HuH-7.5 (cell line): ENCODE measurements at places on chromosomes 1 and 21.
A peak's percentile ranks its signal among the peaks of the same experiment; 100 is the strongest.

DNA sequence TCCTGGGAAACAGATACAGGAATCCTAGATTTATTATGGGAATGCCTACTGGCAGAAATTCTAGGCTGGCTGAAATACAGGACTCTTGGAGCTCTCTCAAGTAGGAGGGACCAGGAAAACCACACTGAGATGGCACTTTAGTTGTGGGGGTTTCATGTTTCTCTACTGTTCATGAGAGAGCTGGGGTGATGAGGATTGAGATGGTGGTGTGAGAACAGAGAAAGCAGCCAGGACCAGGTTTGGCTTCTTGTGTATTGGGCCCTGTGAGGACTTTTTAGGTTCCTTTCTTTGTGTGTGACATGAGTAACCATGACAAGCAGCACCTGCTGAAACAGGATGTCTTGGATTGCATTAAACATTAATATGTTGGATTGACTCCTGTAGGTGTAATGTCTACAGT lies 4.9 kb downstream of the ARID1A start:
- no peak for DNase-seq

DNA sequence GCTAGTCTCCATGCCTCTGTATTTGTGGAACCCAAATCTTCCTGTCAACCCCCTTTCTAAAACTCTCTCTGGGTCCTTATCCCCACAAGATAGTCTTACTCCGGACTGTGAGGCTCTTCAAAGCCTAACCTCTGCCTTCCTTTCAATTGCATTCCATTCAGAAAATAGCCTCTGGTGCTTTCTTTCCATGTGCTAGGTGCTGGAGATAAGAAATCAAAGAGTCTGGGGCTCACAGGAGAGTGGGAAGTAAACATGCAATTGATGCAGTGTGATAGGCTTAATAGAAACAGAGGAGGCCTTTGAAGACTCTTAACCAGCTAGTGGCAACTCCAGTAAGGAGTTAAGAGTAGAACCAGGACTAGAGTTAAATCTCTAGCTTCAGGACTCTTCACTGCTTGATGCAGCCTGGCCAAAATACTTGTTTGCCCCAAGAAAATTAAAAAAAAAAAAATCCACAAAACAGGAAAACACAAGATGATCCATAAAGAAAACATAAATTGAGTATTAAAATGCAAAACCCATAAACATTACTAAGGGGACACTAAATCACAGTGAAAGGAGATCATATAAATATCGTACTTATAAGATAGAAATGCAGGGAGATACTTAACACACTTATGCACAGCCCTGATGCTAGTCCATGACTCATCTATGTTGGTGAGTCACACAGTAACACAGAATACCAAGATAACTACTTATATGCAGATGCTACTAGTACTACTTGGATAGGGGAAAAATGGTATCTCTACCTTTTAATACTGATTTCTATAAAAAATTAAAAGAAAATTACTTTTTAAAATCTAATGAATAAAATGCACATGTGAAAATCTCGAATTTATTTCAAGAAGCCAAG lies 341.5 kb downstream of the KCNH1 start:
- no peak for DNase-seq

- DNase-seq: no peak
These were observed 282.7 kb downstream of the KIF26B start for GRCh38 chr1:245437369-245438062.

DNA sequence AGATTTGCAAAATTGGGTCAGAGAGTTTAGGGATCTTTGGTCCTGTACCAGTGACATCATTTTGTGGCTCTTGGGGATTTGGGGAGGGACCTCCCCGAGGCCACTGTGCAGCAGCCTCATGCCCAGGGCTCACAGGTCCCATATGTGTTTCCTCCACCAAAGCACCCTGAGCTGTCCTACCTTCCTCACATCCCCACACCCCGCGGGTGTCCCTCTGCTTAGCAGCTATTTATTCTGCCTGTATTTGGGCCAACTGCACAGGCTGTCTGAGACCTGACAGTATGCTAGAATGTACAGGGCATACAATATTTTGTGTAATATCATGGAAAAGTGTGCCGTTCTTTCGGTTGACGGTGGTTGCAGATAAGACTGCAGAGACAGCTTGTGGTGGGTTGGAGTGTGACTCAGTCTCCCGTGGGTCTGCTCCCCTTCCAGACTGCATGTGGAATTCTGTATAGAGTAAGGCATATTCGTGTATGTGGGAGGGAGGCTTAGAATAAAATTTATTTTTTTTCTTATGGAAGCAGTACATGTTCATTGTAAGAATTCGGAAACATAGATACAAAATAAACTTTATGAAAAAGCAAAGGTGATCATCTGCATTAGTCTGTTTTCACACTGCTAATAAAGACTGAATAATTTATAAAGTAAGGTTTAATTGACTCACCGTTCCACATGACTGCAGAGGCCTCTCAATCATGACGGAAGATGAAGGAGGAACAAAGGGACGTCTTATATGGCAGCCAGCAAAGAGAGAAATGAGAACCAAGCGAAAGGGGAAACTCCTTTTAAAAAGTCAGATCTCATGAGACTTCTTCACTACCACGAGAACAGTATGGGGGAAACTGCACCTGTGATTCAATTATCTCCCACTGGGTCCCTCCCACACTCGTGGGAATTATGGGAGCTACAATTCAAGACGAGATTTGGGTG lies 84.4 kb downstream of the ADARB1 start:
- DNase-seq: no peak

- no peak for DNase-seq
These were observed 7.4 kb downstream of the SMIM1 start for GRCh38 chr1:3779912-3780416.

DNA sequence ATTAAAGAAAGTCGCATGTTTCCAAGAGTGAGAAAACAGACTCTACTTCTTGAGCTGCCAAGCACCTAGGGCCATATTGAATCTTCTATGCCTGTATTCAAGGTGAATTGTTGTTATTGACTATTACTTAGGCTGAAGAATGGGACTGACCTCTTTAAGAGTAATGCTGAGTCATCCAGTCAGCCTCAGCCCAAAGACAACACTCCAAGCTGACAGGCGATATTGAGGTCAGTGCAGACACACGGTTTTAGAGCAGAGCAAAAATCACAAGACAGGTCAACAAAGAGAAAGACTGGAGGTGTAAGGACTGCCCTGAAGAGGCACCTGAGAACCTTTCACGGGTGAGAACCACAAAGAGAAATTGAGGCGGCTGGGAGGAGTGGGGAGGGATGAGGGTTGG lies 146.9 kb downstream of the MIS18A start:
- DNase-seq: no peak

GRCh38 chr1:62285984-62286785 lies 33.0 kb downstream of the KANK4 start:
- DNase-seq: peak; percentile 36

DNA sequence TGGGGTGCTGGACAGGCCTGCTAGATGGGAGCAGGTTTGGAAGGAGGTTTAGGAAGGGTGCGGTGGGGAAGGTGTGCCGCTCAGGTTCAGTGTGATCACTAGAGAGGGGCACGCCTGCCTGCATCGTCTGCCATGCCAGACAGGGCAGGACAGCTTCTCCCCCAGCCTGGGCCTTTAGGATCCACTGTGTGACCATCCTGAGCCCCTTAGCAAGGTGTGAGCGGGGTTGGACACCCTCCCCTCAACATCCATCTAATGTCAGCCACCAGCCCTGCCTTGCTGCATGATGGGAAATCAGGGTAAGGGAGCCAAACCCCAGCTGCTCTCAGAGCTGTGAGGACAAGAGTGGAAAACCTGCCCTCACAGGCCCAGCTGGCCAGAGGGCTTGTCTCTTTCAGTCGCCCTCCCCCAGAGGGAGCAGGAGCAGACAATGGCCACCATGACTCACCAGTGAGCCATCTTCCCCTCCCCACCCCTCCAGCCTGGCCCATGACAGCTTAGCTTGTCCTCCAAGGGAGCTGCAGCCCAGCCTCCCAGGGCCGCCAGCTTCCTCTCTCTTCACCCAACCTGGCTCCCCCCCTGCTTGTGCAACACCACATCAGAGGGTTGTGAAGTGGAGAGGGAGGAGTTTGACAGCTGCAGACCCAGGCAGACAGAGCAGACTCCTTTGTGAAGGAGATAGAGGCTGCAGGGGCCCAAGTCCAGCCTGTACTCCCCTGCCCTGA lies 37.0 kb downstream of the NUAK2 start:
- DNase-seq: peak; percentile 86

DNA sequence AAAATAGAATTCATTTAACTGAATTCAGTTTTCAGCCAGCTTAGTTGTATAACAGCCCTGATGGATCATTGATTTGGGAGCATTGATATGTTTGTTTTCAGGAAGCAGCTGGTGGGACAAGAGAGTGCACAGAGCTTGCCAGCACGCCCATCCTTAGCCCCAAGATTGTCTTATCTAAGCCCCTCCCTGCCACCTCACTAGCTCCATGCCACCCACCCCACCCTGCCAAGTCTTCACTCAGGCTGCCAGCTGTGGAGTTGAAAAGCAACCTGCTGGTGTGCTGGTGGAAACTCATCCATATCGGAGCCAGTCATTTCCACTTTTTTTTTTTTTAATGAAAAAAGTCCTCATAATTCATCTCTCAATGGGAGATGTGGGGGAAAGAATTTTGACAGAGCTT lies 11.8 kb downstream of the KIRREL1 start:
- no peak for DNase-seq

DNA sequence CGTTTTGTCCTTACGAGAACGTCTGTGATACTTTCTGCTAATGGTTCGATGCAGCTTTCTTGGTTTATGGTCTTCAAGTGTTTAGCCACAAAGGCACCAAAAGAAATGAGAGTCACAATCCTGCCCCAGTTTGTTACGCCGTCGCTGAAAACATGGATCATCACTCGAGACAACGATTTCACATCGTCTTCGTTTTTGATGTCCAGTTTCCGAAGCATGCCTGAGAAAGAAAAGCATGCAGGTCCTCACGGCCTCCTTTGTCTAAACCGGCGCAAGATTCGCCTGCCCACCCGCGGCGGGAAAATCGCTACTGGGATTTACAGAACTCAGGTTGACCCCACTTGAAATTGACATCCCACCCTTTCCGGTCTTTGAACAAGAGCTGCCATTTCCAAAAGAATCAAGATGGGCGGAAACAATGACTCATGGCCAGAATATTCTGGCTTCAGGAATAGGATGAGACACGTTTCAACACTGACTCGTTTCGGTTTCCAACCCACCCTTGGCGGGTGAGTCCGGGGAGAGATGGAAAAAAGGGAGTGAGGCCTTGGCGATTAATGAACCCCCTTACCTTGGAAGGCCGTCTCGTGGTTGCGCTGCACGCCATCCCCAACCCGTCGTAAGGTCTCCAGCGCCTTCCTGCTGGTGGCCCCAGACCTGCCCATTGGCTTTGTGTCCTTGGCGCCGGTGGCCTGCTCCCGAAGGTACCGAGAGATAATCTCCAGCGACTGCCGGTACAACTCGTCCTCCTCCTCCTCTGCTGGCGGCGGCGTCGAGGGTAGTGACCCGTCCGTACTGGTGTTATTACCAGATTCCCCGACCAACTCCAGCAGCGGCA lies 919 bp downstream of the MCL1 start:
- no peak for DNase-seq

DNA sequence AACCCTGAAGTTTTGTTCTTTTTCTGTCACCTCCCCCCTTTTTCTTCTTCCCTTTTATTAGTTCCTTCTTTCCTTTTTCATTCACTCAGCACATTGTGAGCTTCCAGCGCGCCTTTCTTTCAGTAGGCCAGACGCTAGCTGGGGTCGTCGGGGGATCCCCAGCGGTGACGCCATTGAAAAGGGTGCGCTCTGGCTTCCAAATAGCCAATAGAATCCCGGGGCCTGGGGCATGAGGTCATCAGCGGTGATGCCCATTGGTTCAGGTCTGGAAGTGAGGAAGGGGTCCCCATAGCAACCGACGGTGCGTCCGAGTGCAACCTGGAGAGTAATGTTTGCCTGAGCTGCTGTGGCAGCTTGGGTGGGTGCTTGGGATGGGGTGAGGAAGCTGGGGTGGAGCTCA lies 6.9 kb upstream of the EFNA3 start:
- DNase-seq: no peak

DNA sequence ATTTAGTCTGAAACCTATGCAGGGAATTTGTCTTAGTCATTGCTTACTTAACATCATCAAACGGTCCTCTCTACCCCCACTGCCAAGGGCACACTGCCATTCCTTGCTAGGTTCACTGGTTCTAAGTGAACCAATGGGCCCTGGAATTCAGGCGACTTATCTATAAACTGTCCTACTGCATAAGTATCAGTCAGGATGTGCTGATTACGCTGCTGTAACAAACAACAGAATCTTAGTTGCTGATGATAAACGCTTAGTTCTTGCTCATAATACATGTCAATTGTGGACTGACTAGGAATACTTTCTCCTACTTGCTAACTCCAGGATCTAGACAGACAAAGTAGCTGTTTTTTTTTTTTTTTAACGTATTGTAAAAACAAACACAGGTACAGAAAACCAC lies 136.1 kb downstream of the PRDM2 start:
- DNase-seq: no peak

- no peak for DNase-seq
These were observed 42.7 kb upstream of the DNASE2B start for GRCh38 chr1:84355556-84355955.

DNA sequence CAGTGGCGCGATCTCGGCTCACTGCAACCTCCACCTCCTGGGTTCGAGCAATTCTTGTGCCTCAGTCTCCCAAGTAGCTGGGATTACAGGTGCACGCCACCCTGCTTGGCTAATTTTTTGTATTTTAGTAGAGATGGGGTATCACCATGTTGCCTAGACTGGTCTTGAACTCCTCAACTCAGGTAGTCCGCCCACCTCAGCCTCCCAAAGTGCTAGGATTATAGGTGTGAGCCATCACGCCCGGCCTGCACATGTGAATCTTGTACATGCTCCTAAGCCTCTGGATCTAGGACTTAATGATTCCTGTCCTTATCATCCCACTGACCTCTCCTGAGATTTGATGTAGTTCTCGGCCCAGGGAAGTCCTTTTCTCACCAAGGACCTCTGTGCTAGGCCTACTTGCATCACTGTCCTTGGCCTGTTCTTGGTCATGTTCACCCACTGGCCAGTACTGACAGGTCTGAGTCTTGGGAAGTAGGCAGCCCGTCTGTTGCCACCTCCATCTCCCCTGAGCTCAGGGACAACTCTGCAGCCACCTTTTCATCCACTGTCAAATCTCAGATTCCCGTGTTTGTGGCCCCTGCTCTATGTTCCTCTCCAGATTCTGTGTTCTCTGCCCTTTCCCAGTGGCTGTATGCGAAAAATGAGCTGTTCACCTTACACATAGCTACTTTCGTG lies 9.4 kb downstream of the HYI start:
- no peak for DNase-seq

GRCh38 chr21:29315131-29315749 lies 16.5 kb downstream of the BACH1 start:
- no peak for DNase-seq

DNA sequence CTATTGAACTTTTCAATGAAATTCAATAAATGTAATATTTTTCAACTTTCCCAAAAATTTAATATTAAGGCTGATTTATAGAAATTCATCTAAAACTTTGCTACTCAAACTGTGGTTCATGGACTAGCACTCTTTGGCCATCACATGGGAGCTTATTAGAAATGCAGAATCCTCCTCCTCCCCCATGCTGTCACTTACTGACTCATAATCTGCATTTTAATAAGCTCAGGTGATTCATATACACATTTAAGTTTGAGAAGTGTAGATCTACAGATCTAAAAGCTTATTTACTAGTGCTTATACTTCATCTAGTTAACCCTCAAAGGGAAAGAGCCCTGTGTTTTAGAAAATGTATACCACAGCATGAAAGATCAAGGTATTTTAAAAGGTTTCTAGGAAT lies 84.3 kb downstream of the HS2ST1 start:
- no peak for DNase-seq

- DNase-seq: no peak
These were observed 105.4 kb downstream of the SLC45A1 start for GRCh38 chr1:8423269-8423691.
